ENCODE measurements at places on chromosomes 5 and 9.

DNA sequence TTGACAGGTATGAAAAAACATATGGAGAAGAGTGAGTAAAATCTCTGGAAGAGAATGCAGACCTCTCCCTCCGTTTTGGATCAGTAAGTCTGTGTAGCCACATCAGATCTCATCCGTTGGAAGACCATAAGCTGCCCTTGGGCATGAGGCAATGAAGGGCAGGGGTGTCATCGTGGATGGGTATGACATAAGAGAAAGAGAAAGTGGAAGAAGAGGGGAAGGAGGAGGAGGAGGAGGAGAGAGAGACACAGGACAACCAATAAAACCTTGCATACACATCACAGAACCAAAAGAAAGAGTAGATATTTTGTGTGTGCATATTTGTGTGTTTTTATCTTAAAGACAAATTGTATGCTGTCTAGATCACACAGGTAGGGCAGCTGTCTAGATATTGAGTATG, 50.7 kb downstream of the PRRC1 start:
- DNase-seq = no peak

DNA sequence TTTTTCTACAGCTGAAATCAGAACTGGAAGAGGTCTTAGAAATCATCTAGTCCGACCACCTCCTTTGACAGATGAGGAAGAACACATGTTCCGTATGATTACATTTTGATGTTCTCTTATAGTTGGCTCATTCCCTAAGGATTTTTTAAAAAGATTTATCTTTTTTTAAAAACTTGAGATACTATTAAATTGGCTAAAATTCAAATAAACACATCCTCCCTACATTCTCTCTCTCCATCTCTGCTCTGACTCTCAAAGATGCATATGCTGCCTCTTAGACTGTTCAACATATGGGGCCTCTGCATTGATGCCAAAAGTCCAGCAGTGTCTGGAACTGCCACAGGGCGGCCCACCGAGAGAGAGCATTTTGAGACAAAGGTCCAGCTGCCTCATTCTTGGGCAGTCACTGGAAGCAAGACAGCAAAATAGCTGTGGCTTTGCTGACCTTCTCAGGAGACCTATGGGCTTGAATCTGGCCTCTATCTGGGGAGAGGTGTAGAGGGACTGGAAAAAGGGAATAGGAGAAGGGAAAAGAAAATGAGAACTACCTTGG, 12.8 kb upstream of the TSSK1B start:
- no peak for DNase-seq

- no peak for DNase-seq
Measured at GRCh38 chr5:61582205-61582820, 250.3 kb downstream of the ZSWIM6 start.

- no peak for DNase-seq
Measured at GRCh38 chr5:100690036-100690560, 154.9 kb downstream of the FAM174A start.

DNA sequence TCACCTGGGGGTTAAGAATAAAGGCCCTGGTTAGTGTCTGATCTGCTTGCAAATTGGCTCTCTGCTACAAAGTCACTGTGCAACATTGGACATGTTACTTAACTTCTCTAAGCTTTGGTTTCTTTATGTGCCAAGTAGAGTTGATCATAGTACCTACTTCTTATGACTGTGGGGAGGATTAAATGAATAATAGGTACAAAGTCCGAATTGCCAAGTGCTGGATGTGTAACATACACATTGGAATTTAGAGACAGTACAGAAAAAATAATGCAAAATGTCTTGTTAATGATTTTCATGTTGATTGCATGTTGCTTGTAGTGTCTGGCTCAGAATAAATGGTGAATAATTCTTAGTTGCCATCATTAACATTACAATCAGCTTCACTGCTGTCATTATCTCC, 2.2 kb downstream of the DOCK8 start:
- DNase-seq = no peak

DNA sequence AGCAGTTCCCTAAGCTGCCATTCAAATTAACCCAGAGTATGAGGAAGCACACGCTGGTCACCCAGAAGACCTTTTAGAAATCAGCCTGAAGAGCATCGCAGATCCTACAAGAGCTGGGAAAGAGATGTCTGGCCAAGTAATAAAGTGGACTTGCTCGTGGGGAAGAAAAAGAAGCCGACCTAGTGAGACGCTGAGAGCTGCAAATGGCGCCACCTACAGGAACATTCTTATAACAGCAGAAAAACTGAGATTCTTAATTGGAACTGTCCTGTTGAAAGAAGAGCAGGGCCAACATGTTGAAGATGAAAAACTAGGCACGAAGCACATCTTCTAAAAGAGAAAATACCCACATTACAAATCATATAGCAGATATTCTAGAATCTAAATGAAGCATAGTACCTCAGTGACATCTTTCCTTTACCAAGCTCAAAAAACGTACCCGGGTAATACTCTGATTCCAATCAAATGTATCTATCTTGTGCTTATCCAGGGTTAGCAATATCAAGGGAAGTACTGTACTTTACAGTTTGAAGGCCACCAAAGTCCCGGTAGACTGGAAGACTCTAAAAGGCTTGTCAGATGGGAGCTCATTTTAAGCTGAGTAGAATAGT, 3.9 kb upstream of the GNAQ start:
- DNase-seq = peak; percentile 93

- DNase-seq = peak; percentile 88
Measured at GRCh38 chr9:7983490-7983889, 183.9 kb upstream of the DMAC1 start.

GRCh38 chr5:36692791-36693763, 86.7 kb downstream of the SLC1A3 start:
- DNase-seq = peak; percentile 93

GRCh38 chr5:143205386-143205785, 198.1 kb downstream of the NR3C1 start:
- DNase-seq = no peak

GRCh38 chr5:63128018-63128417, 549.4 kb downstream of the LRRC70 start:
- no peak for DNase-seq

GRCh38 chr9:72858089-72858912, 94.6 kb downstream of the ALDH1A1 start:
- no peak for DNase-seq

DNA sequence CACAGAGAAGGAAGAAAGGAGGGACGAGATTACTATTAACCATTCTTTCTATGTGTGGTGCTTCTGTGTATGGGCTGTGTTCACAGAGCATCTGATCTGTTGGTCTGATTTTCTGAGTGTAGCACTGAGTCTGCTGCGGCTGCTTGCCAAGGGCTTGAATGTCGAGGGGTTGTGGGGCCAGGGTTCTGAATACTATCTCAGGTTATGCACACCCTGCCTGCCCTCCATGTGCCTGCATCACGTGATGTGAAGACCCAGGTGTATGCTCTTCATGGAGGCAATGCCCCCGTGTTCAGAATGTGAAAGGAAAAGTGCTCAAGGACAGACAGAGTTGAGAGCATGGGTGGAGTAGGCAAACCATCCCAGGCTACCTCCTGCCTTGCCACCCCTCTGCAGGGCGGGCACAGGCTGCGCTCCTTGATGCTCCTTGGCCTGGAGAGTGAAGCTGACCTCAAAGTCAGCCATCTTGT, 254.9 kb downstream of the FANCC start:
- no peak for DNase-seq

GRCh38 chr5:138503487-138504270, 38.4 kb downstream of the EGR1 start:
- DNase-seq = peak; percentile 86

DNA sequence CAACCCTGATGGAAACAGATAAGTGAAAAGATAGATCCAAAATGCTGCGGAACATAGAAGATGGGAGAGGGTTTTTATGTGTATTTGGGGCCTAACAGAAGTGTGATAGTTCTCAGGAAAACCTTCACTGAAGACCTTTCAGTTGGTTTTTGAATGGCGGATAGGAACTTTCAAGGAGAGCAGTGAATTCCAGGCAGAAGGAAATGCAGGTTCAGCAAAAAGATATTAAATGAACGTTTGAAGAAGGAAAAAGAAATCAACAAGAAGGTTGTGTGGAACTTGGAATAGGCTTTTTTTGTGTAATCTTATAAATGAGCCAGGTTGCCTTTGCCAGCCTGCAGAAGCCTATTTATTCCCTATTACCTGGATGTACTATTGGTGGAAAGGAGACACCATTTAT, 2.1 kb downstream of the PPIP5K2 start:
- no peak for DNase-seq

GRCh38 chr5:61569353-61569752, 237.3 kb downstream of the ZSWIM6 start:
- no peak for DNase-seq

DNA sequence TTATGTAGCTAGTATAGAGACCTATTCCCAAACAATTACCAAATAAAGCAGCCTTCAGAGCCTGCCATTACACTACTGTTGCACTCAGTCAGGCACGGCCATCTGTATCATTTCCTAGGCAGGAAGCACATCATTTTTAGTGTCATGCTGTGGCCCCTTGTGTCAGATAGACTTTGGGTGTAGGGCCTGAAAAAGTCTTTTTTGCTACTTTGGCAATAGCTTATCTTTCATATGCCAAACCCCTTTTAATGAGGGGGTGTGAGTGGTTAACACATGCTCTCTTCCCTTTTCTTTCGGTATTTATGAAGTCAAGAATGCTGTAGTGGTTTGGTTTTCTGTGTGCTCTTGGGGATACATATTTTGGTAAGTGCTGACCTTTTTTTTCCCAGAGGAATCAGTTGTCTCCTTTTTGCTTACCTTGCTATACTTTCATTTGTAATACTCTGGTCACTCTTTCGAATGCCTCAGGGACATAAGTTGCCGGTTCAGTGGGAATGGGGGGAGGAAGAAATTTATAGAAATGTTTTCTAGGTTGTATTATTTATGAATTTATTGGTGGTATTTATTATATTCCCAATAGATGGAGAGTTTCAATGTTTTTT, 209.8 kb downstream of the CSNK1G3 start:
- no peak for DNase-seq

DNA sequence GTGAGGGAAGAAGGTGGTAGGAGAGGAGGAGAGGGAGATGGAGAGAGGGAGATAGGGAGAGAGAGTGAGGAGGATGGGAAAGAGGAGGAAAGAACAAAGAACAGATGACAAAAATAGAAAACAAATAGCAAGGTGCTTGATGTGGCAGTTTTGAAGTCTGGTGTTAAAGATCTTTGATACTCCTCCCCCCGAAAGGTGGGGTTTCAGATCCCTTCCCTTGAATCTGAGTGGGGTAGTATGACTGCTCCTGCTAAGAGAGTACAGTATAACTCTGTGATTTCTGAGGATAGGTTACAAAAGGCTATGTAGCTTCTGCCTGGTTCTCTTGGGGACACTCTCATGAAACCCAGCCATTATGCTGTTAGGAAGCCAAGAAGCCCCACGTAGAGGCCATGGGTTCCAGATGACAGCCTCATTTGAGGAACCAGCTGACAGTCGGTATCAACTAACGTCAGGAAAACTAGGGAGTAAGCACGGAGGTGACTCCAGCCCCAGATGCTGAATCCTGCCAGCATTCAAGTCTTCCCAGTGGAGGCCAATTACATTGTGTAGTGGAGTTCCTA, 102.1 kb downstream of the FANCC start:
- no peak for DNase-seq

DNA sequence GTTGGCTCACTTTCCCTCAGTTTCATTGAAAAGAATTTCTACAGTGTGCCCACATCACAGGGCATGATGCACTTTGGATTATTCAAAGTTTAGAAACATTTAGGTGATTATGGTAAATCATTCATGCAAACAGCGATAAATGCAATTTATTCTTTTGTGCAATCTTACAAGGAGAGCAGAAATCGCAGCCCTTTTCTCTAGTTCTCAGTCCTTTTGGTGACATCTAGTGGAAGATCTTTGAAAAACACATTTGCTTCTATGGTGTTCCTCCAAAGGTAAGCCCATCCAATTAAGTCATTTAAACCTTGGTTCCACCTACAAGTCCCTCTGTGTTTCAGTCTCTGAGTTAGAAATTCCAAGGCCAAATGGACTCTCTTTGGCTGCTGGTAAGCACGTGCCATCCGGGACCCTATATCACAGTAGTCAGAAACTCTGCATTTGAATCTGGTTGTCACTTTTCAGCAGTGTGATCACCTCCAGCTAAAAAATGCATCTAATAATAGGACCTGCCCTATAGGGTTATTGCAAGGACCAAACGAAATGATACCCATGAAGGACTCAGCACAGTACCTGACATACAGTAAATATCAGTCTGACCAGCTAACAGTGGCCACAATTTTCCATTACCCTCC, 66.4 kb downstream of the MACROH2A1 start:
- peak; percentile 64 for DNase-seq

DNA sequence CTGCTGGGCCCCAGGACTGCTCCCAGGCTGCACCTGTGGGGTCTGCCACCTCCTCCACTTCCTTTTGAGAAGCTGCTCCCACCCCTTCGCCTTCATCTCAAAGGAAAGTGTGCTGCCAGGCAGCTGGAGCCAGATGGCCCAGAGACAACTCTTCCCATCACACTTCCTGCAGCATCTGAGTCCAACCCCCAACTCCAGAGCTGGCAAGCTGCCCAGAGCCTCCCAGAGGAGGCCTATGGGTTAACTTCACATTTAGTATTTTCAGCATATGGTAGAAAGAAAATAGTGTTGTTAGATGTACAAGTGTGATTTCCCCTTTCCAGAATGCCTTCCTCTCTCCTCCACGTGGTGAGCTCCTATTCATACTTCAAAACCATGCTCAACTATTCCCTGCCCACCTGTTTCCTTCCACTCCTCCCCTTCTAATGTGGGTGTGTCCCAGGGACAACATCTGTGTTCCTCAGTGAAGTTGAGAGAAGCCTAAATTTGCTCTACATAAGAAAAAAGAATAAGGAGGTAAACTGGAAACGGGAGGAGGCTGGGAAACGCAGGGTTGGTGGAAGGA, 38.6 kb upstream of the KCNMB1 start:
- no peak for DNase-seq

DNA sequence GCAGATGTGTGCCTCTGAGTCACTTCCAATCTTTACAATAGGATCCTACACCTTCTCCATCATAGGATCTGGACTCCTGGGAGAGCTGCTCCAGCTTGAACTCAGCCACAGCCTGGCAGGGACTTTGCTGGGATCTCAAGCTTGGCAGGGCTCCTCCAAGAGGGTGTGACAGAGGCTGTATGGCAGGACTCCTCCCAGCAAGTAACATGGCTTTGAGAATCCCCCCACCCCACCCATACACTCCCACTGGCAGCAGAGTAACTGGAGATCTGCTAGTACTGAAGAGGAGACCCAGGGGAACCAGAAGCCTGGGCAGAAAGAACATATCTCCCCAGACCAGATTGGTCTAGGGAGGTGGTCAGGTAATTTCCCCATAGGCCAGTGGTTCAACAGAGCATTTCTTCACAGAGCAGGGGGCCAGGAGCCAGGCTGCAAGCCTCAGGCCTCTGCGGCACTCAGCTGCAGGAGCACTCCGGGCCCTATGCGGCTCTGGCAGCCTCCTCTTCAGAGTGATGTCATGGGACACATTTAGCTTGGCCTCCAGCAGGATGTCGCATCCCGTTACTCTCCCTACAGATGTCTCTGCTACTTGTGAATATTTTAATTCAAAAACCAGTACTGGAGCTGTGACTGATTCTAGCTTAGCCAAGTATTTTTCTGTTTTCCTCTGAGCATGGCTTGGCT, 1.7 kb upstream of the ACSL6 start:
- DNase-seq = no peak

- DNase-seq = no peak
Measured at GRCh38 chr9:38331141-38331540, 61.4 kb upstream of the ALDH1B1 start.

GRCh38 chr5:172144291-172144815, 43.7 kb downstream of the STK10 start:
- DNase-seq = peak; percentile 81

Measured in Ammon's horn (tissue), 1 donor.